ENCODE measurements at places on chromosomes 1 and 21.

- no peak for DNase-seq
Observed at GRCh38 chr1:246111570-246111969, 395.5 kb downstream of the SMYD3 start.

- DNase-seq: no peak
Observed at GRCh38 chr1:59340411-59341307, 43.8 kb downstream of the FGGY start.

DNA sequence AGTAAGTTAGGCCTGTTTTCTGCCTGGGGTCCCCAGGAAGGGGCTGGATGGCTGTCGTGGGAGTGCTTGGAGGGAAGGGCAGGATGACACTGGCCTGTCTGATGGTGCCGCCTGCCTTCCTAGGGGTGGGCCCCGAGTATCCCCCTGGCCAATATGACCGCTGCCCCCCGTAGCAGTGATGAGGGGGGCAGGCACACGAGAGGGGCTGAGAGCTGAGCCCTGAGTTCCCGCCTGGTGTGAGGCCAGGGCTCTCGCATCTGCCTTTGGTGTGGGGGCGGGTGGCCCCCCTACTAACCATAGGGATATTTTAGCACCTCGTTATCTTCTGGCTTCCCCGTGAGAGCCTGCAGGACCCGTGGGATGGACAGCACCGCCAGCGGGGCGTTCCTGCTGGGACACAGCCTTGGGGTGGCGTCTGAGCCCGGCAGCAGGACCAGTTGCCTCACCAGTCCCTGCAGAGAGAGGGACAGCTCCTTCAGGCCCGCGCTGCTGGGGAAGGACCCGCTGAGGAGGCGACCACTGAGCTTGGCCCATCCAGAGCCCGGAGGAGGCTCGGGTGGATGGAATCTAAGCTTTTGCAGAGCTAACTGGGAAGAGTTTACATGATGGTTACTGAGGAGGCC, 10.4 kb downstream of the KRTAP10-1 start:
- DNase-seq: no peak

GRCh38 chr1:186465946-186466345, 5.0 kb upstream of the PDC start:
- no peak for DNase-seq

- DNase-seq: no peak
Observed at GRCh38 chr1:159091180-159091560, 14.6 kb upstream of the AIM2 start.

GRCh38 chr21:27425172-27425571, 458.3 kb upstream of the ADAMTS5 start:
- no peak for DNase-seq

DNA sequence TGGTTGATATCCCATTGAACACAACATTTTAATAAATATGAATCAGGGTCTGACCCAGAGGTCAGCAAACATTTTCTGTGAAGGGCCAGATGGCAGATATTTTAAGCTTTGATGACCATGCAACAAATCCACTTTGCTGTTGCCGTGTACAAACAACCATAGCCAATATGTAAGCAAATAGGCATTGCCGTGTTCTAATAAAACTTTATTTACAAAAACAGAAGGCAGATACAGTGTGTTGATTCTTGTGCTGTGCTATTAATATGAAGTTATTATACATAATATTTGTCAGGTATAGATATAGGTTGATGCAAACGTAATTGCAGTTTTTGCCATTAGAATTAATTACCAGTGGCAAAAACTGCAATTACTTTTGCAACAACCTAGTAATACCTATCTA, 8.8 kb upstream of the XCL1 start:
- no peak for DNase-seq

GRCh38 chr1:68953311-68953710, 456.4 kb upstream of the DEPDC1 start:
- no peak for DNase-seq

GRCh38 chr1:21865943-21866706, 54.1 kb downstream of the LDLRAD2 start:
- DNase-seq: no peak

DNA sequence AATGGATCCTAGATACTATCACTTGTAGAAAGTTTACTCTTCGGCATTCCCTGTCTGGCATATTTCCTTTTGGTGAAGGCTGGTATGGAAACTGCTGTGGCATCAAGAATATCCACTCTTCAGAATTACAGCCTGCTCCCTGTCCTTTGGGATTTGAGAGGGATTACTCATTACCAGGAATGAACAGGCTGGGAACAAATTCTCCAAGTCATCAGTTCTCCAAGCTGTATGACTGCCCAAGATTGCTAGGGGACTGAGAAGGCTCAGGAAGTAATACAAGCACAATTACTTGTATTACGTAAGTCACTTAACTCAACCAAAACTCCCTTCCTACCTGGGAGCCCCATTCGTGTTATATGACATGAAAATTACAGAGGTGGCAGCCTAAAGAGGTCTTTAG, 49.6 kb downstream of the CD58 start:
- no peak for DNase-seq

Data from activated CD4-positive, alpha-beta T cell treated with anti-CD3 and anti-CD28 coated beads, Interleukin-2, amount 50 U/mL, for 4 hours (primary cell).